ENCODE measurements at places on chromosomes 3 and 15.

GRCh38 chr3:2823031-2823430 is 287.1 kb downstream of the IL5RA start:
- DNase-seq = no peak

GRCh38 chr3:142281474-142281873 is 56.1 kb upstream of the GK5 start:
- DNase-seq = no peak

GRCh38 chr15:63893866-63894661 is 60.3 kb upstream of the HERC1 start:
- no peak for DNase-seq

- DNase-seq = no peak
These were observed 185.9 kb downstream of the MEX3B start for GRCh38 chr15:81859737-81860516.

GRCh38 chr15:55353025-55353424 is 34.0 kb downstream of the PIGB start:
- DNase-seq = no peak
